ENCODE measurements at places on chromosomes 7 and 10.

DNA sequence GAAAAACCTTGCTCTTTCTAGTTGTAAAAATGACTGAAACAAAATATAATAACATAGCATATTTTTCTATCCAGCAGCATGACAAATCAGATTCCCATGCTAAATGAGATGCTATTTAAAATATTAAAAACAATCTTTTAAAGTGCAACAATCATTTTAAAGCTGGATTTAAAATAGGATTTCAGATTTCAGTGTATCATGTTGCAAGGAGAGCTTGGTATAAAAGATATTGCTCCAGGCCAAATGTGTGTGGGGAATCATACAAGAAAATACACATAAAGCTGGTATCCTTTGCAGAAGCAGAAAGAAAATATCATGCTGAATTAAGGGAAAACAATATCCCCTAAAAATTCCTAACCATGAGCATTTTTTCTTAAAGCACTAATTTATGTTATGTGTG, 42.2 kb downstream of the SLC13A1 start:
- DNase-seq, result no peak

DNA sequence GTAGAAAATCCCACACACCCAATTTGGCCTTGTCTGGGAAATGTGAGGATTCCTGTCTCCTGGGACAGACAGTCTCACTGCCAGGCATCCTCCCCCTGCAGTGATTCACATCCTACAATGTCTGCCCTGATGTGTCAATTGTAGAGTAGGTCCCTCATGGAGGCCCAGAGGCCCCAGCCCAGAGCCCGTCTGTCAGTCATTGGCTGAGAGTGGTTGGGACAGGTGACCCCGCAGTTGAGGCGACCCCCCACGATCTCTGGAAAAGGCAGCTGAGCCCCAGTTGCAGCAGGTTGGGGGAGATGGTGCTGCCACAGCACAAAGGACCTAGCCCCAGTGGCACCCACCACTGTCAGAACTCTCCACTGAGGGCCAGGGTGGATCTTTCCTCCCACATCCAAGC, 84.3 kb upstream of the INSIG1 start:
- DNase-seq, result no peak

DNA sequence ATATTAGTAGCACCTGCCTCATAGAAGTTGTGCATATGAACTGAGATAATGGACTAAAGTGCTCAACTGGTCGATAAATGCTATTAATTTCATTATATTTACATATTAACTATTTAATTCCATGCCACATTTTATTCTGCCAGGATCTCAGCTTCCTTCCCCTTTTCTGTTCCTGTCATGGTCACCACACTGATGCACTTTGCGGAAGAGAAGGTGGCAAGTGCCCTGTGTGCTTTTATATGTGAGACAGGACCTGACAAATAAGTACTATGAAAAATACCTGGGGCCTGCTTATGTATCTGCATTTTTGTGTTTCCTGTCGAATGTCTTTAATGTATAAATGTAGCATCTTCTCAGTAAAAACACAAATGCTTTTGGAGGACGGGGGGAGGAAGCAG, 12.2 kb downstream of the ATP6V0E2 start:
- DNase-seq, result no peak

GRCh38 chr7:45663965-45664633, 89.9 kb downstream of the ADCY1 start:
- DNase-seq, result no peak

DNA sequence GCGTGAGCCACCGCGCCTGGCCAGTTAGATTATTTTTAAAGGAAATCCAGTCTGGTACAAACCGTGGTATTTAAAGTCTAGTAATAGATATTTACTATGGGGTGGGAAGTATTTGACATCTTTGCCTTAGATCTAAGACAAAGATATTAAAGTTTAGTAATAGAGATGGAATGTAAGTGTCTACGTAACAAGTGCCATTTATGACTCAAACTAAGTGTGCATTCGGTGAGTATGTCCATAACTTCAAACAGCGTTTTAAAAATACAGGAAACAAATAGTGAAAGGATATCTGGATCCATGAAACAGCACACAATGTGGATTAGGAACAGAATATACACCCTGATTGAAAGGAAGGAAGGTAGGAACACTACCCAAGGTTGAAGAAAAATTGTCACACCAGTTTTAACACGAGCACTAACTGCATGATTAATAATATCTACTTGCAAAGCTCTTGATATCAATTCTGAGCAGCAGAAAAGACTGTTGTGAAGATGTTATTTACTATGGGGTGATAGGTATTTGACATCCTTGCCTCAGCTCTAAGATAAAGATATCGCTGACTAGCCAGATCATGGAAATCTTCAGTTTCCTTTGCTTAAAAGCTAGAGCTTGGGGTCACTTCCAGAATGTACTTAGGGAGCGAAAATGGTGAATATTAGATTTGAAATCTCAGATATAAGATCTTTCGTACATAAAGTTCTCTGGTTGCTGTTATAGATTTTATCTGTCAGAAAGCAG, 48.7 kb downstream of the EPC1 start:
- no peak for DNase-seq

DNA sequence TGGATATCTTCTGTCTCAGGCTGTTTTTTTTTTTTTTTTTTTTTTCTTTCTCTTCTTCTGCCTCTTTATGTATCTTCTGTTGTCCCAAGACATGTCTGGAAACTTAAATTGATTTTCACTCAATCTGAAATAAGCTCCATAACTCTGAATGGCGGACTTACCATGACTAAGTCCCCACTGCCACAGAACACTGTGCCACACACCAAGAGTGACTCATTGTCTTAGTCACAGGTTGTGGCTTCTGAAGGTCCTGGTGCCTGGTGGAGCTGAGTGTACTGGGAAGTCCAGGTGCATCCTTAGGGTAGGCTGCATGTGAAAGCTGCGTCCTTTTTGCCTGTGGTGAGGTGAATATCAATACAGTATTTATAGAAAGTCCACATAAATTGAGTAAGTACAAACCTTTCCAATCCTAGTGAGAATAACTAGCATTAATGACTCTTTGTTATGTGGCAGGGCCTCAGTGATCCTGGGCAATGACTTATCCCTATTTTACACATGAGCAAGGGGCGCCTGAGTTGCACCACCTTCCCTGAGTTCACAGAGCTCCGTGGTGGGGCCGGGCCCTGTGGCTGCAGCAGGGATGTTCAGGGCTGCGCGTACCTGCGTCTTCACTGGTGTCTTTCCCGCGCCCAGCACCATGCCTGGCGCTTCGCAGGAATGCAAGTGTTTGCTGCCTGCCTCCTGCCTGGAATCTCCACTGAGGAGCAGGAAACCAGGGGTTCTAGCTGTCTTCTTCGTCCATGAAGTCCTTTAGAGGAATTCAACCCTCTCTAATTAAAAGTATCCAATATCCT, 4.3 kb downstream of the PFKP start:
- no peak for DNase-seq

GRCh38 chr7:75531359-75531821, 39.3 kb downstream of the SPDYE5 start:
- DNase-seq, result peak; percentile 11

- DNase-seq, result no peak
Measured at GRCh38 chr10:113329121-113329596, 223.7 kb upstream of the HABP2 start.

GRCh38 chr7:38107486-38107893, 70.6 kb upstream of the STARD3NL start:
- DNase-seq, result peak; percentile 33

GRCh38 chr10:123301077-123301857, 147.1 kb downstream of the BUB3 start:
- no peak for DNase-seq

DNA sequence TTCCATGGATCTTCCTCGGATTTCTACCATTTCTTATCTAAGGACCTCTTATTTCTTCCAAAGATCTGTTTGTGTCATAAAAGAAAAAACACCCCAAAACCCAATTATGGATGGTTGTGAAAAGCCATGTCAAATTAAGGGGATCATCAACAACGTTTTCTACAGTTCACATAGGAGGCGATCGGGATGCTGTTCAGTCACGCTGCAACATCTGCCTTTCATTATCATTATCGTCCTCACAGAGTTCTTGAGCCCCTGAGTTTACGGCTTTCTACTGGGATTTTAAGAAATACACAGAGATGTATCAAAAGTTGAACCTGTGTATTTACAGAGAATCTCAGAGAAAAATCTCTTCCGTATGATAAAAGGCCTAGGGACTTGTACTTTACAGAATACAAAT, 101.4 kb downstream of the GRM8 start:
- no peak for DNase-seq

DNA sequence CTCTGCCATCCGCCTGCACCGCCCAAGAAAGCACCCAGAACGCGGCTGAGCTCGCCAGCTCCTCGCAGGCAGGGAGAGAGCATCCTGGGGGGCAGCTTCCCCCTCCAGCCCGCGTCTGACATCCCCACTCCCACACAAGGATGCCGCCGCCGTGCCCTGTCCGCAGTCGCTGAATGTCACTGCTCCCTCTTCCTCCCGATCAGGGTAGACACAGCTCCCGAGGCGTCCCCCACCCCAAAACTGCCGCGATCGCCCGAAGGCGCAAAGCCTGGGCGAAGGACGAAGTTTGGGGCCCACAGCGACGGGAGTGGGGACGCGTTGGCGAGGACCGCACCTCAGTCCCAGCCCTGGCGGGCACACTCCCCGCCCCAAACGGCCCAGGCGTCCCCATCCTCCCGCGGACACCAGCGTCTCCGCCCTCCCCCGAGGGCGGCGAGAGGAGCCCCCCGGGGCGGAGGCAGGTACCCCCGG, 1.5 kb upstream of the KAT6B start:
- DNase-seq, result no peak

GRCh38 chr10:110679486-110680272, 35.5 kb downstream of the RBM20 start:
- no peak for DNase-seq

- no peak for DNase-seq
Measured at GRCh38 chr10:46326971-46327370, 40.2 kb downstream of the ANTXRL start.

GRCh38 chr7:101163279-101164070, 1.9 kb downstream of the VGF start:
- no peak for DNase-seq

All from iPS DF 6.9 (cell line).